ENCODE measurements at places on chromosomes 4 and X. TPM values are rescaled to one million over a fixed set of nuclear protein-coding genes. Genes with fewer than 3 reads are reported as not detected.

Gene SLC7A11
- 7.0 TPM for total RNA-seq

Gene ARX
- total RNA-seq: not detected

Gene SLC9B1
- total RNA-seq: 2.3 TPM

Gene P2RY8
- 180 TPM for total RNA-seq

Gene PAGE2B
- total RNA-seq: not detected

Gene NEUROG2
- total RNA-seq: not detected

Gene TLR2
- total RNA-seq: 1.1 TPM

Gene TMEM192
- total RNA-seq: 6.4 TPM

Gene ERAS
- total RNA-seq: not detected

Gene ADH7
- not detected for total RNA-seq

Gene SYN1
- 0.18 TPM for total RNA-seq

Gene POU4F2
- not detected for total RNA-seq
